Activated T-helper 1 cell treated with anti-CD3 and anti-CD28 coated beads, Interleukin-2, amount 50 U/mL, for 16 hours (primary cell): ENCODE measurements at places on chromosomes 11 and 22.

- DNase-seq = no peak
These were observed 96.3 kb downstream of the PAX6 start for GRCh38 chr11:31714840-31715239.

GRCh38 chr11:97224396-97224795 is 834.6 kb downstream of the JRKL start:
- no peak for DNase-seq

DNA sequence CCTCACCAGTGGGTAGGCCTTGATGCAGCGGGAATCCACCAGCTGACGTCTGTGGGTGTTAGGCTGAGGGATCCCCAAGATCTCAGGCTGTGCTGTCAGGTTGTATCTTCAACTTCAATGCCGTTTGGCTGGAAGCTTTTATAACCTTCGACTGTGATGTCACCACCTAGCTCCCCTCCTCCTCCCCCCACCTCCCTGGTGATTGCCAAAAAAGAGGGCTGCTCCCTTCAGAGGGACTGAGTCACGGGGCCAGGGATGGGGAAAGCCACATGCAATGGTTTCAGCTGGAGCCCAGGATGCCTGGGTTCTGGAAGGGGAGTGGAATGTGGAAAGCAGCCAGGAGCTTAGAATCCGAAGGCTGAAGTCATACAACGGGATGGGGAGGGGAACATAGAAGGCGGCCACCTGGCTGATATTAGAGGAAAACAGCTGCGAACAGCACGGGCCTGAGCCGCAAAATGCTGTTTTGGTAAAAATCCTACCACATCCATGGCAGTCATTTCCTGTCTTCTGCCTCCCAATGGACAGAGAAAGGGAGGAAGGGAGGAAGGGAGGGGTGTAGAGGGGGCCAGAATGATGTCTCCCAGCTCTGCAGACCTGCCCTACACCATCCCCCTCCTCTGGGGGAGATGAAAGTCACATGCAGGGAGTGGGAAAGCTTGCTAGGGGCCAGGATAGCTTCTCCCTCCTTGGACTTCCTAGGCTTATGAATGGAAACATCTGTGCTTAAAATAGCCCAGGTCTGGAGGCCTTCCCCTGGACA is at the start of gene LRRN4CL:
TSS of gene LRRN4CL (minus strand) at position 110 of the 763 bp plus-strand sequence. CDS start 1,022 bp downstream, outside the sequence.
- no peak for DNase-seq

GRCh38 chr11:131661132-131661531 is 290.7 kb downstream of the NTM start:
- no peak for DNase-seq
